DND-41 (cell line): ENCODE measurements at places on chromosomes 1 and 21.

- DNase-seq, result no peak
These were observed 366.9 kb downstream of the DPYD start for GRCh38 chr1:97553971-97554370.

- no peak for DNase-seq
These were observed 85.4 kb upstream of the ACTRT2 start for GRCh38 chr1:2935751-2936390.

DNA sequence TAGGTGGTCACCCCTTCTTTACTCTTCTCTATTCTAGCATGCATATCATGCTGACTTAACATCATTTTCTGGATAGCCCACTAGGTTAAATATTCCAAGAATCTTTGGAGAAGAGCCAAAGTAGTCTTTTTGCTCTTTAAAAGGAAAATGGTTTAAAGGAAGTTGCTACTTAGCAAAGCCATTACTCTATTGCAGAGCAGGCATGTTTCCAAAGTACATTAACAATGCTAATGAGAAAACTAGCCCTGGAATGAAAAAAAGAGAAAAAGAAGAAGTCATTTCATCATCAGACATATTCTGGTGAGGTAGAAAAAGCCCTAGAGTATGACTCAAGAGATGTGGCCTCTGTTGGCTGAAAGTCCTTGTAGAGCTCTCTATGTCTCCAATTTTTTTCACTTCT, 74.0 kb downstream of the NUF2 start:
- no peak for DNase-seq

- no peak for DNase-seq
These were observed 935.2 kb downstream of the PLA2G4A start for GRCh38 chr1:187763976-187764375.

- DNase-seq, result no peak
These were observed 24.8 kb upstream of the RGS18 start for GRCh38 chr1:192133350-192133926.

- no peak for DNase-seq
These were observed 15.5 kb downstream of the TEX35 start for GRCh38 chr1:178528228-178528952.

DNA sequence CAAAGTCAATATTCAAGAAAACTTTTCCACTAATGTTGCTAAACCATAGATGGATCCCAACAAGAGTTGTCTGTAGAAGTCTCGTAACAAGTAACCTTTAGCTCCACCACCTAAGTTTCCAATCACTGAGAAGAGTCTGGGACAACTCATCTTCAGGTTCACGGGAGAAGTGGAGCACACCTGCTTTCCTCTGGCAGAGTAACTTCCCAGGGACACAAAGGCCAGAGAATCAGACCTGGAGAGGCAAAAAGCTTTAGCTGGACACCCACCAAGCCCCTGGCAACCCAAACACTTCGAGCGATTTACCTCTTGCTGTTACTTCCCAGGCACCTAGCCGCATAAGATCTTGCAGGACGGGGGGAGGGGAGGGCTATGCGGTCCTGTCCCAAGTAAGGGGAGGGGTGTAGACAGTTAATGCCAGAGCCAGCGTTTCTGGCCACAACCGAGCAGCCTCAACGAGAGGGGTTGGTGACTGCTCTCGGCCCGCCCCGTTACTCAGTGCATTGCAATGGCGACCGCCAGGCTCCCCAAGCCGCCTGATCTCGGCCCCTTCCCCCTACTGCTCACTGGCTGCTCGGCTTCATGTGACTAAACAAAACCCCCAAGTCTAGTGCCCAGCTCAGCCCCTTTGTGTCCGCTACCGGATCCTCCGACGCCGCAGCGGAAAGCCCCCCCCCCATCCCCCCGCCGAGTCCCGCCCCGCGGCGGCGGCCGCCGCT, 709 bp downstream of the ZNF644 start:
- DNase-seq, result peak; percentile 83

DNA sequence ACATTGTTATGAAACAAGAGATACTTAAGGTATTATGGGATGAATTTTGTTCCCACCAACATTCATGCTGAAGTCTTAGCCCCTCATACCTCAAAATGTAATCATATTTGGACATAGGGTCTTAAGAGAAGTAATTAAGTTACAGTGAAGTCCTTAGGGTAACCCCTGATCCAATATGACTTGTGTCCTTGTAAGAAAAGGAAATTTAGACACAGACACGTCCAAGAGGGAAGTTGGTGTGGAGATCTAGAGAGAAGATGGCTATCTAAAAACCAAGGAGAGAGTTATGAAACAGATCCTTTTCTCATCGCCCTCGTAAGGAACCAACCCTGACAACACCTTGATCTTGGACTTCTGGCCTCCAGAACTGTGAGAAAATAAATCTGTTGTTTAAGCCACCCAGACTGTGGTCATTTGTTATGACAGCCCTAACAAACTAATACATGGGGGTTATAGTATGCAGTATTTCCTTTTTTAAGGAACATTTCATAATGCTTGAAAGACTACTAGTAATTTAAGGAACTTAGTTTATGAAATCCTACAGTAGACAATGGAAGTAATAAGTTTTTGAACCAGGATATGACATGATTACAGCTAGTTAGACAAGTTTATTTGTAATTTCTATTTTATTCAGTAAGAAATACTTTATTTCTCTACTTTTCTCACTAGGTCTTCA, 875.5 kb upstream of the ADGRL2 start:
- no peak for DNase-seq

DNA sequence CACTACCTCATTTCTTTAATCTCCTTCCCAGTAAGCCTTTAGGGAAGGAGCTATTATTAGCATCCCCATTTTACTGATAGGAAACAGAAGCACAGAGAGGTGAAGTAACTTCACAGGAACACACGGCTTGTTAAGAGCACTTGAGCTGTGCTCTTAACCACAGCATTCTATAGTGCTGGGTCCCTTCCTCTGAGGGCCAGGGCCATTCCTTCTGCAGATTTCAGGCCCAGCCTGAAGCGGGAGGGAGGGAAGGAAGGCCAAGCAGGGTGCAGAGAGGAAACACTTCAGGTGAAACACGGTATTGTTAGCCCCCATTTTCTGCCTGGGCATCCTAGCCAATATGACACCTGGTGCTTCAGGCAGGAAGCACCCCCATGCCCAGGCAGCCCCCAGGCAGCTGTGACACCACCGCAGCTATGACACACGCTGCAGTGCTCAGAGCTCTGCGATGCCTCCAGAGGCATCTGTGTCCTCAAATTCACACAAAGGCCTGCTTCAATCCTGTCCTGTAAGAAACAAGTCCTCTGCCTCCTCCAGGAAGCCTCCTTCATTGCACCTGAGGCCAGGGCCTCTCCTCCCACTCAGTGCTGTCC, 4.5 kb upstream of the EXTL1 start:
- DNase-seq, result peak; percentile 41

GRCh38 chr1:1926886-1927660, 8.0 kb upstream of the TMEM52 start:
- DNase-seq, result no peak

DNA sequence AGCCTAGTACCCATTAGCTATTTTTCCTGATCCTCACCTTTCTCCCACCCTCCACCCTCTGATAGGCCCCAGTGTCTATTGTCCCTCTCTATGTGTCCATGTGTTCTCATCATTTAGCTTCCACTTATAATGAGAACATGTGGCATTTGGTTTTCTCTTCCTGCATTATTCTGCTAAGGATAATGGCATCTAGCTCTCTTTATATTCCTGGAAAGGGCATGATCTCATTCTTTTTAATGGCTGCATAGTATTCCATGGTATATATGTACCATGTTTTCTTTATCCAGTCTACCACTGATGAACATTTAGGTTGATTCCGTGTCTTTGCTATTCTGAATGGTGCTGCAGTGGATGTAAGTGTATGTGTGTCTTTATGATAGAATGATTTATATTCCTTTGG, 178.9 kb downstream of the NEK7 start:
- no peak for DNase-seq

DNA sequence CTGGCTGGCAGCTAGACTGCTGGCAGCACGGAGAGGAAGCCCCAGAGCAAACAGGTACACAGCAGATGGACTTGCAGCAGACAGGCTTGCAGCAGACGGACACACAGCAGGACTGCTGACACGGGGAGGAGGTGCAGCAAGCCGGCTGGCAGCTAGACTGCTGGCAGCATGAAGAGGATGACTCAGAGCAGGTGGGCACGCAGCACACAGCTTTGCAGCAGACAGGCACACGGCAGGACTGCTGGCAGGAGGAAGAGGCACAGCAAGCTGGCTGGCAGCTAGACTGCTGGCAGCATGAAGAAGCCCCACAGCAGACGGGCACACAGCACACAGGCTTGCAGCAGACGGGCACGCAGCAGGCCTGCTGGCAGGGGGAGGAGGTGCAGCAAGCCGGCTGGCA, 498 bp downstream of the KRTAP10-2 start:
- DNase-seq, result no peak

DNA sequence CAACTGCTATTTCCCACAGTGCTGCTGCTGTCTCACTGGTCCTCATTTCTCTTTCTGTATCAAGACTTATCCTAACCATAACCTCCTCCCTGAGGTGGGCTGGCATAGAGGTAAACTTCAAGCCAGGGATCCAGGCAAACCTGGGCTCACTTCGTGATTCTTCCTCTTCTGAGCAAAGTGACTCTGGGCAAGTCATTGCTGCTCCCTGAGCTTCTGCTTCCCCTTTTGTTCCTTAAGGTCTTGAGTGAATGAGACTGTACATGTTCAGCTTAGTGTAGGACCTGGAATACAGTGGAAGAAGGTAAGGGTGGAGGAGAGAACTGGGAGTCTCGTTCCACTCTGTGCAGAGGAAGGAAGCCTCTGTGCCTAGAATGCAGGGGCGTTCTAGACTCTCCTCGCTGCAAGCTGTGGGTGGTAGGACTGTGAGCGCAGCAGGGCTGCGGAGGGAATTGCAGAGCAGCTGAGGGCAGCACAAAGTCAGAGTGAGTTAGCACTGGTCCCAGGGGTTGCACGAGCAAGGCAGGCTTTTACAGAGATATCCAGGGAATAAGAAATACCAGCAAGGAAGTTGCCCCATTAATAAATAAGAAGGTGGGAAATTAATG, 11.4 kb upstream of the ERI3 start:
- no peak for DNase-seq

- no peak for DNase-seq
These were observed 109.7 kb upstream of the CACYBP start for GRCh38 chr1:174890024-174890423.

DNA sequence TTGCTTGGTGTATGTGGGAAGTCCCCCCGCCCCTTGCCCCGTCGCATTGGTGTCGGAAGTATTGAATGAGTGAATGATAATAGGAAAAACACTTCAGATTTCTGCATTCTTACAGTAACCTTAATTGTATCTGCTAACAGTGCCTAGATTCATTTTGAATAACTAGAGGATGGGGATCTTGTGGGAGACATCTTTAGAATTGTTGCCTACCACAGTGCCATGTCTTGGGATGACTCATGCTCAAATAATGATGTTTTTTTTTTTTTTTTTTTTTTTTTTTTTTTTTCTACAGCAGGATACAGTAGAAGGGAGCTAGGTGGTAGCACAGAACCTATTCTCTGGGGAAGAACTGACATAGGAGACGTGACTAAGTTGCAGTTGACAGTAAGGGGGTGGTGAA, 237.9 kb downstream of the USP25 start:
- no peak for DNase-seq

GRCh38 chr21:15768045-15768601, 38.3 kb downstream of the USP25 start:
- no peak for DNase-seq

DNA sequence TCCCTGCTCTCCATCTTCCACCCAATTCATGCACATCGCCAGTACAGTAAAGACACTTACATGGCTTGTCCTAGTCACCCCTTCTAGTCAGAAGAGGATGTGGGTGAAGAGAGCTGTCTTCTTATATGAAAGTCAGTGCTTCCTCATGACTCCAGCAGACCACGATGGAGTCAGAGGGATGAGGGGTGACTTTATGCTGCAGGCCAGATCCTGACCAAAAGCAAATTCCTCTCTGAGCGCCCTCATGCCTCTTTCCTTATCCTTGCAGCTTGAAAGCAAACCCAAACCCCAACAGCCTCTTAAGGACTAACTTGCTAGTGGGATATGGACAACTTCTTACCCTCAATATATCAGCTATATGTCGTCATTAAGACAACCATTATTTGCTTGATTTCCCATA, 348.2 kb upstream of the DUSP10 start:
- DNase-seq, result no peak

GRCh38 chr1:53195246-53196016, 1.2 kb upstream of the CPT2 start:
- DNase-seq, result no peak

GRCh38 chr1:43388613-43389012, 987 bp downstream of the MED8 start:
- DNase-seq, result no peak

GRCh38 chr1:198153804-198154203, 3.0 kb upstream of the NEK7 start:
- DNase-seq, result no peak

GRCh38 chr1:76267631-76268030, 193.1 kb downstream of the ST6GALNAC3 start:
- no peak for DNase-seq

GRCh38 chr1:225697428-225697827, 44.5 kb upstream of the ENAH start:
- DNase-seq, result no peak

DNA sequence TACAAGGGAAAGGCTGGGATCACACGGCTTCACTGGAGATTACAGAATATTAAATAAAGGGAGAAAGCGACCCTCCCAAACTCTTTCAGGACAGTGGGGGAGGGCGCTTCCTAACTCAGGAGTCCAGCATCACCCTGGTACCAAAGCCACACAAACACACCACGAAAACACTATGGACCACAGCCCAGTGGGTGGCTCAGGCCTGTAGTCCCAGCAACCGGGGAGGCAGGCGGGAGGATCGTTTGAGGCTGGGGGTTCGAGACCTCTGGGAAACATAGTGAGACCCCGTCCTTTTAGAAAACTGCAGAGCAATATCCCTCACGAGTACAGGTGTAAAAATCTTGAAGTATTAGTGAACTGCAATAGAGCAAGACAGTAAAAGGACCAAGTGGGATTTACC, 16.0 kb downstream of the TRIM11 start:
- DNase-seq, result no peak

DNA sequence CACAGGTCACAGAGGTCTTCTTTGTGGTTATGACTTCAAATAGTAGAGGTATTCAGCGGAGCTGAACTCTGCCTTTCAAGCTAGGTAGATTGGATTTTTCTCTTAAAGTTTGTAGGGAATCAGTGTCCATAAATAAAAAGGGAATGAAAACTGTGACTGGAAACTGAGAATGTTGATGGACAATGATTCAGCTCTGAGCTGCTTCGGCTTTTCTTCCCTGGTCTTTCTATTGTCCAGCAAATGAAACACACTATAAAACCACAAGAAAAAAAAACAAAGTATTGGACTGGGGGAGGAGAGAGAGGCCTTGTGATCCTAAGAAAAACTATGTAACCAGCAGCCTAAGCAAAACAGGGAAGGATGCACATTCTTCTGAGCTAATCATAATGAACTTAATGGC, 11.1 kb downstream of the TNNI3K start:
- DNase-seq, result no peak

- no peak for DNase-seq
These were observed 66.9 kb upstream of the APOBEC4 start for GRCh38 chr1:183720028-183720427.

- no peak for DNase-seq
These were observed 121.8 kb downstream of the EPHB2 start for GRCh38 chr1:22832414-22832786.

GRCh38 chr1:83769594-83770318, 229.2 kb downstream of the TTLL7 start:
- no peak for DNase-seq

- DNase-seq, result no peak
These were observed 365.7 kb upstream of the USP24 start for GRCh38 chr1:55580845-55581332.

GRCh38 chr1:239930686-239931262, 160.9 kb upstream of the FMN2 start:
- DNase-seq, result no peak
